Sciatic nerve (tissue), 2 donors: ENCODE measurements at places on chromosomes 11 and 22. TPM values are rescaled to one million over a fixed set of nuclear protein-coding genes. Genes with fewer than 3 reads are reported as not detected.

Gene SLC5A1
- not detected for total RNA-seq

Gene CAPN5
- total RNA-seq = 20.1 TPM

Gene FBLN1
- 624 TPM for total RNA-seq

Gene PRG3
- total RNA-seq = not detected

Gene PPME1
- 41.3 TPM for total RNA-seq

Gene CYTH4
- total RNA-seq = 40.0 TPM

Gene PHOX2A
- not detected for total RNA-seq

Gene PRRG4
- 22.9 TPM for total RNA-seq

Gene SMC1B
- not detected for total RNA-seq

Gene APOA1
- 7.0 TPM for total RNA-seq

Gene SCN3B
- 1.2 TPM for total RNA-seq

Gene OR8G5
- not detected for total RNA-seq

Gene CEP164
- total RNA-seq = 46.4 TPM

Gene IGLL1
- total RNA-seq = not detected

- no peak for DNase-seq
Observed at GRCh38 chr11:111845276-111846028, 25.9 kb downstream of the ALG9 start.

GRCh38 chr22:28609921-28610320, 69.7 kb downstream of the TTC28 start:
- DNase-seq = no peak

- DNase-seq = no peak
Observed at GRCh38 chr22:30277547-30278344, 11.1 kb upstream of the OSM start.

DNA sequence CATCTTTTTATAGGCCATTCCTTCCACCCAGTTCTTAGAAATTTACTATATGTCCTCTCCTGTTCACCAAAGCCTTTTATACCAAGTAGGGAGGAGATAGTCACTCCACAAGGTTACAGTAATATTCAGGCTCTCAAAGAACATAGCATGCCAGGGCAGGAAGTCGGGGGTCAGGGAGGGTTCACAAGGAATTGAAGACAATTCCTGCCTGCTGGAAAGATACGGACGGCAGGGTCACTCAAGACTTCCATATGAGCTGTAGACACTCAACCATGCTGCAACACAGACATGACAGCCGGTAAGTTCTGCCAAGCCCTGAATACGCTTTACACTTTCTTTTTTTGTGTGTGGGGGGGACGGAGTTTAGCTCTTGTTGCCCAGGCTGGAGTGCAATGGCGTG, 700 bp downstream of the C22orf31 start:
- no peak for DNase-seq

DNA sequence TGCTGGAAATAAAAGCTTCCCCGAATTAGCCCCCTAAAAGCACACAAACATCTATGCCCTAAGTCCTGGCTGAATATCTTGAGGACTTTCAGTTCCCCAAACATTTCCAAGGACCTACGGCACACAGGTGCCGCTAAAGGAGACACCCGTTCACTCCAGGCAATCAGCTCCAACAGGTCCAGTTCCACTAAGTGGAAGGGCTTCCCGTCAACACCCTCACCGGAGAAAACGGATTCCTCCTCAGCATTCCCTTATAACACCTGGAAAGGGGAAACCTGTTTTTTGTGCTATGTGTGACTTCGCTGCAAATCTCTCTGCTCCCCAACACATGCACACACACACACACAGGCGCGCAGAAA, 3.9 kb downstream of the TENM4 start:
- no peak for DNase-seq

DNA sequence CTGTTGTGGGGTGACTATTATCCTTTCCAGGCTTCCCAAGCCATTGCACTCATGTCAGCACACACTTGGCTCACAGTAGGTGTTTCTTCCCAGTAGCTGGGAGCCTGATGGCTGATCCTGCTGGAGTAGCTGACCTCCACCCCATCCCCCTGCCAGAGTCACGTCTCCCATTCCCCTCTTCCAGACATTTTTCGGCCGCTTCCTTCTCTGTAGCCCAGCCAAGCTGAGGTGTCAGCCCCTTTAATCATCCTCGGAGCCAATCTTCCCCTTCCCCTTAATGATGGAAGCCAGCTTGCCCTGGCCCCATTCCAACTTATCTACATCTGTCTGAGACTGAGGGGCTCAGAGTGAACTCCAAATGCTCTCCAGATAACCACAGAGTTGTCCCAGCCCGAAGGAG, 550.7 kb downstream of the MN1 start:
- DNase-seq = no peak

- DNase-seq = no peak
Observed at GRCh38 chr11:19291064-19291463, 50.3 kb upstream of the E2F8 start.

GRCh38 chr11:23679041-23679440, 817.8 kb upstream of the LUZP2 start:
- DNase-seq = no peak

GRCh38 chr11:25247336-25247735, 750.5 kb downstream of the LUZP2 start:
- DNase-seq = no peak

DNA sequence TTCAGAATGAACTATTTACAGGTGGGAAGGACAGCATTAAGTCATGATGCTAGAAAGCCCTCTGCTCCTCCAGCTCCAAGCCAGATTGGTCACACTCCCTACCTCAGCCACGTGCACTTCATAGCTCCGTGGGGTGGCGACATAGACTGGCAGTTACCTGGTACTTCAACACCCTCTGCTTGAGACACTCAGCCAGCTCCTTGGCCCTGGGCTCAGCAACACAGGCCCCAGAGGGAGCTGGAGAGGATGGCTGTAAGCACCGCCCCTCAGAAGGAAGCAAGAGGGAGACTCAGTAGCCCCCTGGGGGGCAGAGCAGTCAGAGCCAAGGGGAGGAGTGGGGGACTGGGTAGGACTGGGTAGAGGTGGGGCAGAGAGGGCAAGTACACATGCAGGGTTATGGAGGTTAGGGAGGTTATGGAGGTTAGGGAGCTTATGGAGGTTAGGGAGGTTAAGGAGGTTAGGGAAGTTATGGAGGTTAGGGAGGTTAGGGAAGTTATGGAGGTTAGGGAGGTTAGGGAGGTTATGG, 102.1 kb upstream of the BID start:
- no peak for DNase-seq

DNA sequence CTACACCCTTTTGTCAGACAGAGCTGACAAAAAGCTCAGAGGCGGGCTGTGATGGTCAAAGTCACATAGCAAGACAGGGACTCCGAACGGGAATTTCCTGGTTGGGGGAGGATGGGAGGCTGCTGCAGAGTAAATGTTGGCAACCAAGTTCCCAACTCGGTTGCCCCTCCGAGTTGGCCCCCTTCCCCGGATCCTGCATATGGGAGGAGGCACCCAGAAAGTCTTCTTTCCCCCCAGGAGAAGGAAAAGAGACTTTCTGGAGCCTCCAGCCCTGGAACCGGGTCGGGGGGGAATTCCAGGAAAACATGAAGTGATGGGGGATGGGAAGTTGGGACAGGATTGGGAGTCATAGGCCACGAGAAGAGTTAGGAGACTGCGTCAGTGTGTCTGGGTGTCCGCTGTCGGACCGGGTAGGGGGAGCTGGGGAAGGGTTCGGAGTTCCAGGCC, 614 bp downstream of the SELENOM start:
- DNase-seq = no peak

- DNase-seq = peak; percentile 64
Observed at GRCh38 chr11:63573881-63574855, 11.0 kb upstream of the PLAAT2 start.

DNA sequence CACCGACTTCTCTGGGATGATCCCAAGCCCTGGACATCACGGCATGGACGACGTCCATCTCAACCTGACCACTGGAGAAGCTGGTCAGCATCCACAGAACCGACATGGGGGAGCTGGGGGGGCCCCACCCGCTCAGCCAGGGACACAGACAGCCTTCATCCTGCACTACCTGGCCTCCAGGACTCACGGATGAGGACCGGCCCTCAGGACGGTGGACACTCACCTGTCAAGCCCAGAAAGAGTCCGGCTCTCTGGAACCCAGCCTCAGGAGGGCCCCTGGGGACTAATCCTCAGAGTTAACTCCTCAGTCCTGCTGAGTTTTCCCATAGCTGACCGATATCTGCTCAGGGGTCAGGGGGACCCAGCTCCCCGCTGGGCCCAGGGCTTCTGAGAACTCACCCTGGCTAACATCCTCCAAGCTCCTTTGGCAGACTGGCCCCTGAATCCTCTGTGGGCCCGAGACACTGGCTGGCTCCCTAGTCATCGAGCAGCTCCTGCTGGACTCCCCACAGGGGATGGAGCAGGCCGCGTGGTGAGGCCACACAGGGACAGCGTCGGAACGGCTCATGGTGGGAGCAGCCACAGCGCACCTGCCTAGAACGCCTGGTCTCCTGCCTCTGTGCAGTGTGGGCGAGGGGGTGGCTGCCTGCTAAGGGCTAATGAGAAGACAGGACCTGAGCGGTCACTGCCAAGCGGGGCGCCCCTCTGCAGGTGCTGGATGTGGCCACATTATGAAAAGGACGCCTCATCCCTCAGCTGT, 649.2 kb downstream of the BRD1 start:
- no peak for DNase-seq

- no peak for DNase-seq
Observed at GRCh38 chr11:111729071-111729830, 36.9 kb downstream of the PPP2R1B start.

GRCh38 chr11:71442123-71442522, 6.1 kb downstream of the DHCR7 start:
- no peak for DNase-seq

DNA sequence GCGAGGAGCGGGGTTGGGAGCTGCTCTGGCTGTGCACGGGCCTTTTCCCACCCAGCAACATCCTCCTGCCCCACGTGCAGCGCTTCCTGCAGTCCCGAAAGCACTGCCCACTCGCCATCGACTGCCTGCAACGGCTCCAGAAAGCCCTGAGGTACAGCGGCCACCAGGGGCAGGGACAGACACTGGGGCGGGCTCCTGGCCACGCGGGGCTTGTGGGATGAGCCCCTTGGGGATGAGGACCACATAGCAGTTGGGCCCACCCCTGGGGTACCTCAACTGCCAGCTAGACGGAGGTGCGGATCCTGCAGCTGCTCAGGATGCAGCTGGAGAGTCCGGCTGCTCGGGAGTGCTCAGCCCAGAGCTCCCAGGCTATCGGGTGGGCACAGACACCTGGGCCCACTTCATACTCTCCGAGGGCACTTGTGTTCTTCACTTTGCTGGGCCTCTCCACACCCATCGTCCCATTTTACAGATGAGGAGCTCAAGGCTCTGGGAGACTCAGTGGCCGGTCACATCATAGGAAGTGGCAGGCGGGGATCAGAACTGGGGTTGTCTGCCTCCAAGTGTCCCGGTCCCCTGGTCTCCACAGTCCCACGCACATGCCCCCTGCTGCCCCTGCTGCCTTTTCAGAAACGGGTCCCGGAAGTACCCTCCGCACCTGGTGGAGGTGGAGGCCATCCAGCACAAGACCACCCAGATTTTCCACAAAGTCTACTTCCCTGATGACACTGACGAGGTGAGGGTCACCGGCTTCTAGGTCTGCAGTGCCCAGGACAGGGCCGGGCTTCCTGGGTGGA, 77.6 kb downstream of the MYO7A start:
- DNase-seq = peak; percentile 48

DNA sequence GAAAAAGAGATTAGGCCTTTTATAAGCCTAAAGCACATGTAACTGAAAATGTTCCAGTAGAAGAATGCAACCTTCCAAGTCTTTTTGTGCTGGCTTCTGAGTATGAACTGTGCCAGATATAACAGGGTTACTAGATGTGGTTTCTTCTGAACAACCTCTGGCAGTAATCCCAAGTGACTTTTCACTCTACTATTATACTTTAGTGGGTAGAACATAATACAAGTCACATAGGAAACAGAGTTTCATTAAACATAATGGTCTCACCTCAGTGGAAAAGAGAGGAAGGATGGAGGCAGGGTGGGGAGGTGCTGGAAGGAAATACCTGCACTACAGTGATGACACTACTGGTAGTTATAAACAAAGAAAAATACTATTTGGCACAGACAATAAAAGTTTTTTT, 81.3 kb downstream of the PHF21A start:
- no peak for DNase-seq

GRCh38 chr11:112977755-112978154, 16.5 kb downstream of the NCAM1 start:
- DNase-seq = no peak

GRCh38 chr11:1177020-1177770, 19.4 kb downstream of the MUC5AC start:
- DNase-seq = no peak

DNA sequence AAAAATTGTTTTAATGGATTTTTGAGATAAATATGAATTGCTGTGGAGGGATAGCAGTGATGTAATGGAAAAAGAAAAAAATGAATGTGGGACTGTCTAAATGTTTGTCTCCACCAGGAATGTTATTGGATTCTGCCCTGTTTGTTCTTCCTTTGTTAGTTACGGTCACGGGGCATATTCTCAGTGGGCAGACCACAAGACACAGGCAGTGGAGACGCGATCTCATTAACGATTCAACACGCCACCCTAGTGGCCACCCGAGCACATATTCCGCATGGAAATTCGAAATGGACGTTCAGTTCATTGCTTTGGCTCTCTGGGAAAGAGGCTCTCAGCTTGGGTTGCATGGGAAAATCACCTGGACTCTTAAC, 151.8 kb upstream of the TTC12 start:
- peak; percentile 68 for DNase-seq

GRCh38 chr11:1062075-1062820, 12.4 kb upstream of the MUC2 start:
- DNase-seq = no peak

- peak; percentile 60 for DNase-seq
Observed at GRCh38 chr11:104968856-104969776, 742 bp upstream of the CASP4 start.

DNA sequence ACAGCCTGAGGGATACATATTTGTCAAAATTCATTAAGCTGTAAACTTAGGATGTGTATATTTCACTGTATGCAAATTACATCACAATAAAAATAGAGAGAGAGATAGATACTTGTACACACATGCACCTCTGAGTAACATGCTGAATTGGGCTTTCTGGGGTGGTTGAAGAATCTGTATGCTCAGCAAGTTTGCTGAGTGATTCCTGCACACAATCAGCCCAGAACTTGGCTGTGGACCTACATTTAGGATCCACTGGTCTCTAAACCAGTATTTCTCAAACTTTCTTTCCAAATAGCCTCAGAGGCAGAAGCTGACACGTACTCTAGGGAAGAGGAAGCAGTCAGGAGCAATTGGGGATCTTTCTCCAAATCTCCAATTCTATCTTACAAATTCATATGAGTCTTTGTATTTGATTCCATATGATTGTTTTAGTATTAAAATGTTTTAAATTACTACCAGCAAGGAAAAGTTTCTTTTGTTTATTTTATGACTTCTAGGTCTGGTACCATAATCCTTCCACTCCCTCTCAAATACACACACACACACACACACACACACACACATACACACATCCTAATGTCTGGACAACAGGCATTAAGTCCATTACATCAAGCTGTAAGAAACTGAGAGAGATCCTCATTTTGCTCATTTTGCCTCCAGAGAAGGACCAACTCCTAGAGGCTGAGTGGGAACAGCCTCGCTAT, 20.0 kb downstream of the SYT13 start:
- DNase-seq = no peak

- DNase-seq = peak; percentile 63
Observed at GRCh38 chr11:68038226-68038717, 553 bp upstream of the TCIRG1 start.
